ENCODE measurements at places on chromosomes 11 and 22.

DNA sequence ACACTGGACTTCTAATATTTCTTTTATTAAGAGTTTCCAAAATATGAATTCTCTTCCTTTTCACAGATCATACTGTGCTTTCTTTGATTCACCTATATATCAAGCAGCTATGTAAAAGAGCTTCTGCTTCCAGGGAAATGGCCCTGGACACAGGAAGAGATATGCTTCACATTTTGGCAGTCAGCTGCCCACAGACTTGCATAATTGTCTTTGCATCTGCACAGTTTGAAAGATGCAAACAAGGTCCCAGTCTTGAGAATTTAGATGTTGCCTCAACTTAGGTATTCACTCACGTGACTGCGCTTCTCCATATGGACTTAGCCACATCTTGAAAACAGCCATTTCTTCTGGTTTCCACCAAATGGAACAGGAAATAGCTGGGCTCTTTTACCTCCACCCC lies 92.3 kb upstream of the POU2AF2 start:
- no peak for DNase-seq

GRCh38 chr11:65585396-65586246 lies 9.8 kb downstream of the EHBP1L1 start:
- DNase-seq = no peak

DNA sequence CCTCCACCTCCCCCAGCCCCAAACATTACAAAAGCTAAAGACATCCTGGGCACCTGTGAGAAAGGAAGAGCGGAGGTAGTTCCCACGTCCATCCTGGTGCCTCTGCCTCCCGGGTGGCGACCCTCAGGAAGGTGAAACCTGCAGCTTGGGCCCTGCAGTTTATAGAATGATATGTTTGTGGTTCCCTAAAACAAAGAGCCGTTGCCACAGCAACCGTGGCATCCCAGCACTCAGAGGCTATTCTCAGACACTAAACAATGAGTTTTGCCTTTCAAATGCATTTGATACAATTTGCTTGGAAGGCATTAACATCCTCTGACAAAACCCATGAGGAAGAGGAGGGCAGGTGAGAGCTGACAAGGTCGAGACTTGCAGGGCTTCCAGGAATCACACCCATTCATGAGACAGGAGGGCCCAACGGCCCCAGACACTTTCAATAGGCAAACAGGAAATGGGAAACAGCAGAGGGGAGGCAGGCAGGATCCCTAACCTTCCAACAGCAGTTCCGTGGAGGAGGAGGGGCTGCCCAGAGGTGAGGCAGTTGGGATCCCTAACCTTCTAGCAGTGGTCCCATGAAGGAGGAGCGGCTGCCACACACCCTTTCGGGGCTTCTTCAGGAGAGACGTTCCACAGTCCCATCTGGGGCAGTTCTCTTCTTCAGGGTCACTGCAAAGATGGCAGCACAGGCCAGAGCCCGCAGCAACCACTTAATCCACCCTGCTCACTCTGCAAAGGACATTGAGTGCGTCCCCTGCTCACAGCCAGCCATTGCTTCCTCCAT lies 379.2 kb downstream of the SHANK2 start:
- DNase-seq = no peak

- no peak for DNase-seq
Observed at GRCh38 chr11:134382830-134383229, 29.2 kb downstream of the B3GAT1 start.

GRCh38 chr22:49632199-49633009 lies 195.3 kb downstream of the BRD1 start:
- no peak for DNase-seq

DNA sequence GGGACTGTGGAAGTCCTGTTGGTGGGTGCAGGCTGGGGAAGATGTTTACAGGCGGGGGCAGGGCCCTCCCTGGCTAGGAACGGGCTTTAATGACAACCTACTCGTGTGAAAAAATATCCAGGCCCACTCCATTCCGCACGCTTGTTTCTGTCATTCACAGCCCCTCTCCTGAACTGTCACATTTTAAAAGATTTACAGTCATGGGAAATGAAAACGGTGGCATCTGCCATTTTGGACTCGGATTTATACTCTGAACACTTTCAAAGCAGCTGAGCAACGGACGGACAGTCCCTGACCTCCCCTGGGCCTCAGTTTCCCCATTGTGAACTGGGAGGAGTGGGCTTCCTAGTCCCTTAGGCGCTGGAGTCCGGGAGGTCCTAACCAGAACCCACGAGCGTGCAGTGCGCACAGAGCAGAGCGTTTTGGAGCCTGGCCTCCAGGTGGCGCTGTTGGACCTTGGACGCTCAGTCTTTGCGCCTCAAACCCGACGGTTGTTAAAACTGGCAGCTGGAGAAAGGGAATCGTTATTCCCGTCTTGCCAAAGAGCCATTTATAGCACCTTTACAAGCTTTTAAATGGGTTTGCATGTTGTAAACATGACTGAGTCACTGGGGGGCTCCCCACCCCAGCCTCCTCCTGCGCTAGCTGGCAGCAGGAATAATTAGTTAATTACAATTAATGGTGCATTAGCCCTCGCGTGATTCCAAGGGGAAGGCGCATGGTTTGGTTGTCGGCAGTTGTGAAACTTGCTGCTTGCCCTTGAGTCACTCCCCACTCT lies 75.3 kb downstream of the FBLN1 start:
- peak; percentile 95 for DNase-seq

DNA sequence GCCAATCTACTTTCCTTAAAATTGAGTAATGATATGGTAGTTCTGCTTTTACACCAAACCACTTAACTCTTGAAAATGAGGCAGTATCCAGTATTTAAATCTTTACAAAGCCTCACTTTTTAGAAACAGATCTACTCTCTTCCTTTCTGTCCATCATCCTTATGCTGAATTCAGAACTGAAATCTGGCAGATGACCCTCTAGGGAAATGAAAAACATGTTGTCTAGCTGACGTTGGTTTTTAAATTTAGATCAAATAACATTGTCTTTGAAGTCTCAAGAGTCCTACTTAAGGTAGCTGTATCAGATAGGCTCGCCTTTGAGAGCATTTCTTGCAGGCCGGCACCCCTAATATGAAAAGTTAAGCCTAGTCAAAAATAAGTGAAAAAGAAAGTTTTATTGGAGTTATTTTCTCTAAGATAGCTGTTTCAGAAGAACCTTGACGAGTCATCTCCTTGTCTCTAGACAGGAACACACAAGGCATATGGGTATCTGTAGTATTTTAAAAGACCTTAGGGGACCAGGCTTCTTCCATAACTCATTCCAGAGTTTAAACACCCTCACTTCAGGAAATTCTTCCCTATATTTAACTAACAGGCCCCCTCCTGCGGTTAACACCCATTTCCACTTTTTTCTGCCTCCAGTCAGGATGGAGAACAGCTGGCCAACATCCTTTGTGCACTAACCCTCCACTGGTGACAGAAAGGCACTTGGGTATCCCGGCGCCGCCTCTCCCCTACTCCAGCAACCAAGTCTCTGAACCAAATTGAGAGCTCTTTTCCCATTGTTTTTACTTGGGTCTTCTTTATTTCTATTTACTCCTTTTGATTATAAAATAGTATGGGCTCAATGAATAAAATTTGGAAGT lies 81.2 kb downstream of the WNT11 start:
- DNase-seq = no peak

DNA sequence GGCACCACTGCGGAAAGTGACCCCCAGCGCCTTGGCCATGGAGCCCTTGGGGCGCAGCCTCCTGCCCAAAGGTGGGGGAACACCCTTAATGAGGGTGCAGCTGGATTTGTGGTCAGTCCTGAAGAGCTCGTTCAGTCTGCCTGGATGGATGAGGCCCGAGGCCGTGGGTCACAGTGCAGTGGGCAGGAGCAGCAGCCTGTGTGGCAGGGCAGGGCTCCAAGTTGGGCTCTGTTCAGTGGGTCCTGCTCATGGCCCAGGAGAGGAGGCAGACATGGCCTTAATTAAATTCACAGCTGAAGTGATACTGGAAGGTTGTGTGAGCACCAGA lies 33.3 kb downstream of the FAM83F start:
- no peak for DNase-seq

DNA sequence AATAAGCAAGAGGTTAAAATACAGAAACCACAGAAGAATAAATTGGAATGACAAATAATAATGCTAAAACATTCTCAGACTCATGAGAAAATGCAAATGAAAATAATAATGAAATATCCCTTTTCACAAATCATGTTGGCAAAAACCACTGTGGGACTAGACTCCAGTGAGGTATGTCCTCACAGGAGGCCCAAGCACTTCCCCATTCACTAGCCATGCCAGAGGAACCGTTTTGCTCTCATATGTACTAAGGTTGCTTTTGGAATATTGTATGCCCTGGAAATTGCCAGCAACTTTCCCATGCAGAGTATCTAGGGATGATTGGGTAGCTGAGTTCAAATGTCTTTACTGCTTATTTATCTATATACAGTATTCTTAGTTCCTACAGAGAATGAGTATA lies 106.2 kb upstream of the CHORDC1 start:
- no peak for DNase-seq

- no peak for DNase-seq
Observed at GRCh38 chr11:102920118-102920684, 35.3 kb downstream of the MMP13 start.

- no peak for DNase-seq
Observed at GRCh38 chr11:96744697-96745096, 354.9 kb downstream of the JRKL start.

DNA sequence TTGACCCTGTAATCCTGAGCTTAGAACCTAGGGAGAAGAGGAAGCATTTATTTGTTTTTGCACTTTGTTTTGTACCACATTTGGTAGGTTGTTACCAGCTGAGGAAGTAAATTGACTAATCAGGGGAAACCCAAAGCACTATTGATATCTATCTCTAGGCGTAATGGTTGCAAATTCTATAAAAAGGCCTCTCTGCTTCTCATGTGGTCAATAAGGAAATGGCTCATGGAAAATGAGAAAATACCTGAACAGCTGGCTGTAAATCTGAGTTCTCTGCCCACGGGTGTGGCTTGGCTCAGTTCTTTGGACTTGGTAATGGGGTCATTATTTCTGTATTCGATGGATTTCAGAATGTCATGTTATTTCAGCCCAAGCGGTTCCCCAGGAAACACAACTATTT lies 42.4 kb downstream of the BARX2 start:
- no peak for DNase-seq

DNA sequence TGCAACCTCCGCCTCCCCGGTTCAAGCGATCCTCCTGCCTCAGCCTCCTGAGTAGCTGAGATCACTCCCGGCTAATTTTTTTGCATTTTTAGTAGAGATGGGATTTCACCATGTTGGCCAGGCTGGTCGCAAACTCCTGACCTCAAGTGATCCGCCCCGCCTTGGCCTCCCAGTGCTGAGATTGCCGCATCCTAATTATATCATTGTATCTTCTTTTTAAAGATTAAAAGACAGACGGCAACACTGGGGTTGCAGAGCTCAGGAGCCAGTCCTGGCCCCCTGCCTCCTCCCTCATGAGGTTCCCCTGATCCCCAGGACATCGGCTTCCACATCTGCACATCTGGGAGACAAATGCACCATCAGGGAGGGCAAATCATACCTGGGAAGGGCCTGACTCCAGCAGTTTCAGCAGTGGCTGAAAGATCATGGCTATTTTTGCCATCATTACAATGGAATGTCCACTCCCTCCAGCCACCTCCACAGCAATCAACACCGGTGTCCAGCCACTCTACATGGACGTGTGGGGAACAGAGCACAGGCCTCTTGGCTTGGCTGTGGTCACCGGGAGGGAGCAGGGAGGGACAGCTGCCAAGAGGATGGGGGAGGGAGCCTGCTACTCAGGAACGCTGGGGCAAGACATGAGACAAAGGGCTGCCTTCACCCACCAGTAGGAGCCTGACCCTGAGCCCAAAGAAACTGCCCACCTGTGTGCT lies 9.2 kb upstream of the CELSR1 start:
- DNase-seq = no peak

DNA sequence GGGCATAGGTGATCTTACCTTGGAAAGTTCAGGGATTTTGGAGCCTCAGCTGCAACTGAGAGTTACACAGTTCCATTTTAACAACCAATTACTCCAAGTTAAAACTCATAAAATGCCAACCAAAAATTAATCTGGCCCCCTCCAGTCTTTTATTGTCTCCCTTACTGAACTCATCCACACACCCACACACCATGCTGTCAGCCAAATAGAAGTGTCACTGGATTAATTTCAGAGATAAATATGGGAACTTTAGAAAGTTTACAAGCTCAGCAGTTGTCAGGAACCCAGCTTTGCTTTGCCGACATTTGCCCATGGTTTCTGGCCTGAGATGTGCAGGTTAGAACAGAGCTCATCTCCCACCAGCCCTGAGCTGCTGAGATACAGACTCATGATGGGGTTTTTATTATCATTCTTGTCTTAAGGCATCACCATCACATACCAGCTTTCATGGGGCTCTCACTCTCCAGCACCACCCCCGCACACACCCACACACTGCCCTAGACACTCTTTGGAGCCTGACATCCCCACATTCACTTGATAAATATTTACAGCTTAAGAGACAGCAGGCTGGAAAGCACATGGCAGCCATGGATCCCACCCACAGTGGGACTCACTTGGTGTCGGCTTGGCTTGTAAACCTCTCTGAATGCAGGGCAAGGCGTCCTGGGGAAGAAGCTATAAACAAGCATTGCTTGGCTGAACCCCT lies 23.7 kb upstream of the CTR9 start:
- DNase-seq = no peak

DNA sequence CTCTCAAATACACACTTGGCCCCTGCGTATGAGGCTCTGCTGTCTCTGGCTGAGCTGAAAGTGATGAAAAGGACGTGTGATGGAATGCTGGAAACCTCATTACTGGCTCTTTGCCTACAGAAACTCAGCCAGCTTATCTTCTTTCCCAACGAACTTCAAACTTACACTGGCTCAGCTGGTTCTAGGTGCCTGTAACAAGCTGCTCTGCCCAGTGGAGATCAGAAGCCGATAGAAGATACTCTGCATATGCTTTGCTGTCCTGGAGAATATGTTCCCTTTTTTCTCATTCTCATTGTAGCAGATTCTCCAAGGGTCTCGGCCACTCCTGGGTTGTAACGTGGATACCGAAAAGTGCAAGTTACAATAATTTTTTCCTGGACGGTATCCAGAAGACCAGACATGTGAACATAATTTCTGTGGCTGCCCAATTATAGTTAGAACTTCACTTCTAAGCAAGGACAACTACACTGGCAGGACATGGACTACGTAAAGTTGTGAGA lies 405.3 kb upstream of the CCDC90B start:
- no peak for DNase-seq

GRCh38 chr11:119566319-119566718 lies 143.3 kb upstream of the THY1 start:
- no peak for DNase-seq

- no peak for DNase-seq
Observed at GRCh38 chr22:28249402-28249801, 330.3 kb upstream of the PITPNB start.

- DNase-seq = no peak
Observed at GRCh38 chr22:48528221-48528915, 1299.3 kb downstream of the BRD1 start.

DNA sequence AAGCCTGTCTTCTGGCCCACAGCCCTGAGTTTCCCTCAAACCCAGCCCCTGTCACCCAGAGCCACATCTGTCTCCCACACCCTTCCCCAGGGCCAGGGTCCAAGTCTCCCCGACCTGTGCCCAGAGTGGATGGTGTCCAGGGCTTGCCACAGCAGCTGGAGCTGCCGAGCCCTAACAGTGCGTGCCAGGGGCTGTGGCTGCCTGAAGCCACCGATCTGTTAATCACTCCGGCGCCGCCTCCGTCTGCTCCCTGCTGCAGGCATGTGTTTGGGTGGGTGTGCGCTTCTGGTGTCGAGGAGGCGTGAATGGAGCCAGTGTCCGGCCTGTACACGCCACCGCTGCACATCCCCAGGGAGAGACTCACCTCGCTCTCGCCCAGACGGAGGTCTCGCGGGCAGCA lies 26.1 kb downstream of the SHISAL1 start:
- DNase-seq = no peak

All from glutamatergic neuron (in vitro differentiated cells).